Urinary bladder (tissue), 4 donors: ENCODE measurements at places on chromosomes 5 and 9.

DNA sequence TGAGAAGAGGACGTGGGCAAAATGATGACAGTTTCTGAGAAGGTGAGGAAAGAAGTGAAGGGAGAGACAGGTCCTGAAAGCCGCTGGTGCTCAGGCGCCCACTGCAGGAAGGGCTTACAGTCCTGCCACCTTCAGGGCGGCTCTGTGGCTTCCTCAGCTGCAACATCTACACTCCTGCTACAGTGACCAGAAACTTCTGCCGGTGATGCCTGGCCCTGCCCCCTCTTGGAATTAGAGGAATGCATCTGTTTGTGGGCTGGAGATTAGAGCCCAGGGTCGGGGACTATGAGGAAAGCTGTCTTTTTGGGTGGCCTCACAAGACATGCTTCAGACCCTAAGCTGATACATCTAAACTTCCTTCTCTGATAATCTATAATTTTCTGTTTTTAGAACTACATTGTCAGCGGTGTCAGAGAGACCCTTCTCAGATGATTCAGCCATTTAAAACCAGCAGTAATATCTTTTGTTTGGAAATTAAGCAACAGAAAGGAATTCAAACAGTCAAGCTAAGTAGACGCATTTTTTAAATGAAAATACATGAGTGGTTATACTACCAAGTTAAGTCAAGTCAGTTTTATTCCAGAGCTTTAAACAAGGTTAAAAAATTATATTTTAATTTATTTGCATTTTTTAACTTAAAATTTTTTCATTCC, 30.4 kb downstream of the PRDM6 start:
- no peak for DNase-seq

DNA sequence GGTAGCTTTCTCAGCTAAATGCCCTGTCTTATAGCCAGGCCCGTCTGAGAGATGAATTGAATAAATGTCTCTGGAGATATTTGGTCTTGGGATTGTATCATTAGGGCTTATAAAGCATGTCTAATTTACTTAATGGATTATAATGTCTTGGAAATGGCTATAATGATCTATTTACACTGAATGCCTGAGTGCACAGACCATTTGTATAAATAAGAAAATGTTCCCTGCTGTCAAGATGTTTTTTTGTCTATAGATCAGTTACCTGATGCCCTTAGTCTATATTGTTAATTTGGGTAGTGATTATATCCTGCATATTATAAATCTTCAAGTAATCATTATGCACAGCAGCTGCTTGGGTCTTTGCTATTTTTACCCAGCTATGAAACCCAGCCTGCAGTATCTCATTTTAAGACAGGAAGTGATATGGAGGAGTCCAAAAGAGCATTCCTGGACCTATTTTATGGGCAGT, 112.9 kb upstream of the ACTBL2 start:
- no peak for DNase-seq

- no peak for DNase-seq
Observed at GRCh38 chr9:128607642-128608350, 48.9 kb downstream of the DYNC2I2 start.

DNA sequence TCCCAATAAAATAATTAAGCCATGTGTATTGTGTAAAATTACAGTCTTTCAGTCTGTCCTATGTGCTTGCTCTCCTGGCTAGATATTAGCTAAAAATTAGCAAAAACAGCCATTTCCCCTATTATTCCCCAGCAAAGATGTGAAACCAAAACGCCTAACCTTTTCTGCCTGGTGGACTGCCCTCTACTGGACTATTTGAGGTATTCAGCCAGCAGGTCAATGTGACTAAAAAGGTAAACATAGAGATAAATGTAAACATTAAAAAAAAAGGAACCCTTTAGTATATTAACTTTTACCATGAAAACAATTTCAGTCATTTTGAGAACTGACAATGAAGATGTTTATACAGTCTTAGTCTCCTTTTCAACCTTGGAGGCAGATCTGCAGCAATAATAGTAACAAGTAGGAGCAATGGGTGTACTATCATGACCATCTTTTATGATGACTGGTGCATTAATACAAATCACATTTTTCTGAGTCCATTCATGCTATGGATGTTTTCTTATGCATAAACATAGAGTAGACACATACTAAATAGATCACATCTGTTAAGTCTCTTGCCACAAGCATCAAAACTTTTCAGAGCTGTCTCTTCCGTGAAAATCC, 10.1 kb downstream of the ATG12 start:
- no peak for DNase-seq

- no peak for DNase-seq
Observed at GRCh38 chr5:78360924-78361630, 660 bp downstream of the SCAMP1 start.

DNA sequence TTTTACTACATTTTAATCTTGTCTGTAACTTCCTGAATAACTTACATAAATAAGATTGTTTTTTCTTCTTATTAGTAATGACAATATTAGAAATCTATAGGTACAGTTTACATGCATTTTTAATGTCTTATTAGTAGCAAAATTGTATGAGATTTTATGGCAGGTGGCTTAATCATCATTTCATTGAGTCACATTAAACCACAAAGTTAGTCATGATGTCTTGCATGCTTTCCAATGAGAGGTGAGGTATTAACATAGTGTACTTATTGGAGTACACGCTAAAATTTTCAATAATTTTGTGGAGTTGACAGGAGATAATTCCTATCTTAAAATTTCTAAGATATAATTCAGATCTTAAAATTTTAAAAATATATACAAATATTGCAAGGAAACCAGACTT, 989.6 kb upstream of the ARRDC3 start:
- no peak for DNase-seq

GRCh38 chr9:36637491-36638270, 65.0 kb downstream of the MELK start:
- DNase-seq: no peak

GRCh38 chr9:7376213-7376612, 423.4 kb downstream of the DMAC1 start:
- DNase-seq: no peak

GRCh38 chr9:113205861-113206260, 15.2 kb downstream of the FKBP15 start:
- no peak for DNase-seq

GRCh38 chr9:121369595-121370265, at the start of gene STOM:
TSS of gene STOM (minus strand) at chr9:121370250. CDS start at chr9:121370187, 63 bp downstream.
- no peak for DNase-seq
